HCT116 (cell line): ENCODE measurements at places on chromosomes 4 and X. TPM values are rescaled to one million over a fixed set of nuclear protein-coding genes. Genes with fewer than 3 reads are reported as not detected.

CLGN gene
- total RNA-seq, result 1.4 TPM

GRCh38 chr4:91527056-91527455 is 776.7 kb upstream of the GRID2 start:
- no peak for DNase-seq

OTC gene
- not detected for total RNA-seq

MAGEB16 gene
- total RNA-seq, result not detected

- DNase-seq, result no peak
Measured at GRCh38 chr4:28913466-28913865, 1806.7 kb upstream of the PCDH7 start.

BTC gene
- total RNA-seq, result 4.5 TPM

DNA sequence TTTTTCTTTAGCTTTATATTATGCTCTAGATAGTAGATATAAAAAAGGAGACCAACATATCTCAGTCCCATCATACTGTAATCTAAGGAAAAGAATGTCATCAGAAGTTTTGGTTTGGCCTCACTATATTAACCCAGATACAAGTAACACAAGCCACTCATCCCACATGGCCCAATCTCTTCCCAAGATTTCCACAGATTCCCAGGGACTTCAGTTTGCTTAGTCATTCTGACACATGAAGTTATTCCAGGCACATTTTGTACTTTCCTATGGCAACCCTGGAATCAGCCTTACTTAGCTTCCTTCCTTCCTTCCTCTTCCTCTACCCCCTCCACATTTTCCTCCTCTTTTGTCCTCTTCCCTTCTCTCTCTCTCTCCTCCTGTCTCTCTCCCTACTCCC is 21.7 kb upstream of the DCLK2 start:
- DNase-seq, result no peak

GRCh38 chr4:165627548-165627947 is 245.5 kb upstream of the TLL1 start:
- no peak for DNase-seq

- DNase-seq, result no peak
Measured at GRCh38 chr4:68708566-68708965, 38.1 kb upstream of the UGT2B15 start.

DNA sequence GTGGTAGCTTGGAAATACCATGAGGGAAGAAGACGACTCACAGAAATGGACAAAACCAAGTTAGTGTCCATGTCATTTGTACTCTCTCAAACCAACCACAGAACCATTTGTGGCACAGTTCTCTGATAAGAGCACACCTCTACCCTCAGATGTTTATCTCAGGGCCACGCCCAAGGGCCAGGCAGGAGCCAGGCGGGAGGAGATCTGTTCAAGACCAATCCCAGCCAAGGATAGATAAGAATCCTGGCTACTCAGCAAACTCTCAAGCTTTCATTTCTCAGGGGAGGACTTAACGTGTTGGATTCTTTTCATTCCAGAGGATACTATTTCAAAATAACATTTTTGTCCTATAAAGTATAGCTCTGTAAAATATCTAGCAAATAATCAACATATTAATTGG is 95.0 kb downstream of the NYX start:
- no peak for DNase-seq

- DNase-seq, result peak; percentile 23
Measured at GRCh38 chr4:141643557-141643956, 7.2 kb downstream of the IL15 start.

DNA sequence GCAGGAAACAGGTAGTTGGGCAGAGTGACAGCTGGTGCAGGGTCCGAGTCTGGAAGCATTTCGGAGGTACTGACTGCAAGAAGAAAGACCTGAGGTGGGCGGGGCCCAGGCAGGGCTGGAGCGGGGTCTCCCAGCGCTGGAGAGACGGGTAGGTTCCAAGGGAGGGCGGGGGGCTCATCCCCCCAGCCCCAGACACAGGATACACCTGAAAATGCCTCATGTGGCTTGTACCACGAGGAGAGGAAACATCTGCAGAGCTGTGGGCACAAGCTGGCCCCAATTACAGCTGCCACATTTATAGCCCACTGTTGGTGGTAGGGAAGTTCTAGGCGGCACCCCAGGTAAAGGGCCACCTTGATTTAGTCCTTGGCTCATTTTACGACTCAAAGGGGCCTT is 38.0 kb downstream of the ELF4 start:
- no peak for DNase-seq

RHOXF1 gene
- total RNA-seq, result 0.52 TPM

DNA sequence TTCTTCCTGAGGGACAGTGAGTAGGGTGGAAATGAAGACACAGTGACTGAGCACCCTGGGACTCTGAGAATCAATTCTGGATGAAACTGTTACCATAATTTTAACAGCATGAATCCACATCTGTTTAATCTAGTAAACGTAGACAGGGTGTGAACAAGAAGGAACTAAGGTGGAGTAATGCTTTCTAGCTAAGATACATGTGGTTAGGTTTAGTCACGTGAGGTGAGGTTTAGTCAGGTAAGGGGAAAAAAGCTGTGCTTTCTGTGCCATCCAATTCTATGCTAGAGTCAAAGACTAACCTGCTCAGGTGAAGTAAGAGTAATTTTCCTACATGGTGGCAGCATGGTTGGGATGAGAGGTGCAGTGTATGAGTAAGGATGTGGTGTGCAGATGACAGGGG is 54.0 kb upstream of the C4orf54 start:
- no peak for DNase-seq

GRCh38 chr4:36392024-36392423 is 110.6 kb downstream of the DTHD1 start:
- no peak for DNase-seq

UGT2B17 gene
- not detected for total RNA-seq

DNA sequence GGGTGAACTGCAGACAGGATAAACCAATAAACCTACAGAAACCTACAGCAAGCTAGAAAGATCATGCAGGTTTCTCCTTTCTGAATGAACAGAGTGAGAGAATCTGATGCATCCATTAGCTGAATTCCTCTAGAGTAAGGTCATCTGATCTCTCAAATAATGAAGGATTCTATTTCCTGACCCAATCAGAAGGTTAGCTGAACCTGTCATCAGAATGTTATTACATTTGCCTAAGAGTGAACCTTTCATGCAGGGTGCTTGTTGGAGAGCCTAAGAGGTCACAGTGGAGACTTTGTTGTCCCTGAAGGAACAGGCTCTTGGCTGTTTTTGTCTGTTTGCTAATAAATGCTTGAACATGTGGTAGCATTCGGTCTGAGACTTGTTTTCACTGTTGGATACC is 24.0 kb downstream of the MEPE start:
- DNase-seq, result no peak

- no peak for DNase-seq
Measured at GRCh38 chr4:52572936-52573485, 86.1 kb downstream of the USP46 start.

EGFL6 gene
- total RNA-seq, result not detected

DNA sequence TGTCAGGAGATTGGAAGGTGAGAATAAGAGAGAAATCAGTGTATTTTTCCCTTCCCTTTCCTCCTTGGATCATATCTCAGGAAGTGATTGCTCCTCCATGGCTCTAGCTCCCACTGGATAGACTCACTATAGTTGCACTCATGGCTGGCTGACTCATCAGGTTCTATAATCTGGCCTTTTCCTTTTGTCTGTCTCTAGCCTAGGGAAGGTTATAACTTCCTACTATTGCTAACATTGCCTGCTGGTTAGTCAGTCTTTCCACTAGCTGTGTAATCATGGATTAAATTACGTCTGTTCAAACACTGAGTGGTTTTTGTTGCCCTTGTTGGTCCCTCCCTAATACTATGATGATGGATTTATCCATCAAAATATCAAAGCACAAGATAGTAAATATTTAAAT is 195.5 kb upstream of the VEGFC start:
- DNase-seq, result peak; percentile 61

GRCh38 chrX:56726605-56727004 is 2.4 kb upstream of the NBDY start:
- no peak for DNase-seq

PCYT1B gene
- total RNA-seq, result not detected
